ENCODE measurements at places on chromosomes 2 and 18. TPM values are rescaled to one million over a fixed set of nuclear protein-coding genes. Genes with fewer than 3 reads are reported as not detected.

HNMT gene
- total RNA-seq: 23.3 TPM

REG1B gene
- not detected for total RNA-seq

RNPEPL1 gene
- total RNA-seq: 11.1 TPM

COLEC12 gene
- total RNA-seq: 115 TPM

PTPRM gene
- 68.7 TPM for total RNA-seq

ELOA2 gene
- not detected for total RNA-seq

MDH1B gene
- total RNA-seq: 0.37 TPM

NPAS2 gene
- 12.9 TPM for total RNA-seq

HK2 gene
- total RNA-seq: 21.3 TPM

UGT1A3 gene
- not detected for total RNA-seq

RAB6C gene
- total RNA-seq: not detected

TMEM37 gene
- total RNA-seq: 0.20 TPM

TNFRSF11A gene
- under 0.01 TPM for total RNA-seq

FBLN7 gene
- 1.8 TPM for total RNA-seq

IGFBP2 gene
- 4.0 TPM for total RNA-seq

AQP12B gene
- total RNA-seq: not detected

WDFY1 gene
- 63.9 TPM for total RNA-seq

NR4A2 gene
- 0.39 TPM for total RNA-seq

RAPH1 gene
- 28.2 TPM for total RNA-seq

PCARE gene
- not detected for total RNA-seq

MTLN gene
- 47.8 TPM for total RNA-seq

TLX2 gene
- total RNA-seq: under 0.01 TPM

ALLC gene
- not detected for total RNA-seq

CYRIA gene
- total RNA-seq: 2.5 TPM

FHL2 gene
- total RNA-seq: 58.8 TPM

DAPL1 gene
- total RNA-seq: not detected

FSHR gene
- total RNA-seq: not detected

CRYGD gene
- not detected for total RNA-seq

DNAJC5G gene
- total RNA-seq: not detected

MSGN1 gene
- not detected for total RNA-seq

SERPINB4 gene
- total RNA-seq: under 0.01 TPM

IGFBP5 gene
- 106 TPM for total RNA-seq

CHRND gene
- not detected for total RNA-seq

CDC42EP3 gene
- 11.9 TPM for total RNA-seq

SERPINB10 gene
- total RNA-seq: 0.20 TPM

ABCG5 gene
- not detected for total RNA-seq

PARD3B gene
- 6.8 TPM for total RNA-seq

GULP1 gene
- 10.7 TPM for total RNA-seq

IL1R2 gene
- total RNA-seq: 0.39 TPM

DDX18 gene
- total RNA-seq: 40.1 TPM

CNGA3 gene
- under 0.01 TPM for total RNA-seq

COL3A1 gene
- 1,584 TPM for total RNA-seq

NPHP1 gene
- 5.5 TPM for total RNA-seq

CCDC121 gene
- 1.2 TPM for total RNA-seq

VSNL1 gene
- total RNA-seq: 0.20 TPM

CRYBA2 gene
- not detected for total RNA-seq

SLC40A1 gene
- total RNA-seq: 0.73 TPM

DYNAP gene
- total RNA-seq: not detected

MEX3C gene
- total RNA-seq: 37.5 TPM

FIGN gene
- 1.1 TPM for total RNA-seq

SLC5A7 gene
- not detected for total RNA-seq
